ENCODE measurements at places on chromosomes 6 and 20.

GRCh38 chr20:40512994-40513393, 176.0 kb downstream of the MAFB start:
- no peak for DNase-seq

DNA sequence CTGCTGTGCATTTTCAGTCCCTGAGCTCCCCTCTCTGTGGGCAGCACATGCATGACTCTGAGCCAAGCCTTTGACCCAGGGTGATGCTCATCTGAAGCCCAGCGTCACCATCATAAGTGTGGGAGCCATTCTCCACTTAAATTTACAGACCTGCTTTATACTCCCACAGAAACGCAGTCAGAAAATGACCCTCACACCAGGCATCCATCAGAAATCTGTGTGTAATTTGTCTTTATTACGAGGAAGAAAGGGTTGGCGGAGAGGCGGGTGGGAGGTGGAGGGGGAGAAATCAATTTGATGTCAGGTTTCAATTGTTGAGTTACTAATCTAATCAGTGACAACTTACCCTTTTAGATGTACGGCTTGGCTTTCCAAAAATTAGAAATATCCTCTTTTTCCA, 353.6 kb downstream of the MAFB start:
- DNase-seq: no peak

- peak; percentile 62 for DNase-seq
Observed at GRCh38 chr6:166786704-166787293, 159.7 kb upstream of the RPS6KA2 start.

GRCh38 chr6:166752097-166752496, 125.0 kb upstream of the RPS6KA2 start:
- no peak for DNase-seq

- DNase-seq: no peak
Observed at GRCh38 chr6:6798448-6798860, 209.9 kb downstream of the LY86 start.

DNA sequence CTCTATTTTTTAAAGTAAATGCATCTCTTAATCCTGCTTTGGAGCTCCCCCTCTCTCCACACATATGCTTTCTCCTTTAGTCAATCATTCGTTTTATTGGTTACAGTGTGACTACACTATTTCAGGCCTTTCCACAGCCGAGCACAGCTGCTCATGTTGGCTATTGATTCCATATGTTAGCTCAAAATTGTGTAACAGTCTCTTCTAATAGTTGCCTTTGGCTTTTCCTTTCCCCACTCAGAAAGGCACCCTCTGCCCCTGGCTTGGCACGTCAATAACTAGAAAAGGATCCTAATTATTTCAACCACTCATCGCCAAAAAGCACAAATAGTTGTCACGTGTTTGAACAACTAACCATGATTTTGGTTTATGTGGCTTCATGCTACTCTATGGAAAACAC, 410.3 kb upstream of the SLC35B3 start:
- no peak for DNase-seq

DNA sequence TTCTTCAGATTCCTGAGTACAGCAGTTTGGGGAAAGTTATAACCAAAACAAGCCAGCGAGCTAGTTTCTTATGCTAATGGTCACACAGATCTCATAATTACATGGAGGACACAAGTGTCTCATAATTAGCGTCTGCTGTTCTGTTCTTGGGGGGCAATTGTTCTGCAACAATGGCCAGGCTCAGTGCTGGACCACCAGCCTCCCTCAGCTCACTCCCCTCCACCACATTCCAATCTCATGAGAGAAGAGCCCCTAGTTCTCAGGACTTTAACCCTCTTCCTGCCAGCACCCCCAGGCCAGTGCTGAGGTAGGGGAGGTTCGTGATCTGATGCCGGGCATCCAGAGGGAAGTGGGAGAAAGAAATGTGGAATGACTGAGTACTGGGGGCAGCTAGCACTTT, 20.2 kb upstream of the TOX2 start:
- no peak for DNase-seq

DNA sequence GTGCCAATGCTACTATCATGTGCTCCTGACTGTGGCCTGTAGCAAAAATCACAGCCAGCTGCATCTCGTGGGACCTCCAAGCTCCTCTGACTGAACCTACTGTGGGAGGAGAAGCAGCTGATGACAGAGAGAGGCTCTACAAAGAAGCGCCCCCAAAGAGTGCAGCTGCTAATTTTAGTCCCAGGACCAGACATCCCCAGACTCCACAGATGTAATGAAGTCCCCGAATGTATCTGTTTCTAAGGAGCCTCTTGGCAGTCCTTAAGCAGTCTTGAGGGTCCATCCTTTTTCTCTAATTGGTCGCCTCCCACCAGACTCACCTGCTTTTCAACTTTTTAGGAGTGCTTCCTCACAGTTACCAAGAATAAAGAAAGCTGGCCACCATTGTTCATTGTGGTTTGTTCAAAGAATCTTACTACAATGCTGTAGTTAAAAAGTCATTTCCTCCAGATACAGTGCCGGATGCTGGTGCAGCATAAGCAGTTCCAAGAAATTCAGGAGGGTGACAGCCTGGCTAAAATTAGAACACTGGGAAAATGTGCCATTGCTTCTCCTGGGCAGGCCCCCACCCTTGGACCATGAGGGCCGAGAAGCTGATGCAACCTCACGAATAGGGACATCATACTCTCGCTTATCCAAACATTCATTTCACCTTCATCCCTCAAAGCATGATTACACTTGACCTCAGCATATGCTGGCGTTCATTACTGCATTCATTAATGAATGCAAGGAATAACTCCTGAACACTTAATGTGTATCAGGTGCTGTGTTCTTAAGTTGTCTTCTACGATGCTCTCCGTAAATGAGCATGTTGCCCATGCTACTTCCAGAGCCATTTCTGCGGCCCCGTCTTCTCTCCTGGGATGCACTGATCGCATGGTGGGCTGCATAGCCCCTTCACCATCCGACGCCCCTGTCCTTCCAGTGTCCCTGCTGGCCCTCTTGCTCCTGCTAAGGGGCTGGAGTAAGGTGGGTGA, 66.4 kb downstream of the LY86 start:
- no peak for DNase-seq

- DNase-seq: no peak
Observed at GRCh38 chr6:14824484-14825275, 421.2 kb upstream of the JARID2 start.

DNA sequence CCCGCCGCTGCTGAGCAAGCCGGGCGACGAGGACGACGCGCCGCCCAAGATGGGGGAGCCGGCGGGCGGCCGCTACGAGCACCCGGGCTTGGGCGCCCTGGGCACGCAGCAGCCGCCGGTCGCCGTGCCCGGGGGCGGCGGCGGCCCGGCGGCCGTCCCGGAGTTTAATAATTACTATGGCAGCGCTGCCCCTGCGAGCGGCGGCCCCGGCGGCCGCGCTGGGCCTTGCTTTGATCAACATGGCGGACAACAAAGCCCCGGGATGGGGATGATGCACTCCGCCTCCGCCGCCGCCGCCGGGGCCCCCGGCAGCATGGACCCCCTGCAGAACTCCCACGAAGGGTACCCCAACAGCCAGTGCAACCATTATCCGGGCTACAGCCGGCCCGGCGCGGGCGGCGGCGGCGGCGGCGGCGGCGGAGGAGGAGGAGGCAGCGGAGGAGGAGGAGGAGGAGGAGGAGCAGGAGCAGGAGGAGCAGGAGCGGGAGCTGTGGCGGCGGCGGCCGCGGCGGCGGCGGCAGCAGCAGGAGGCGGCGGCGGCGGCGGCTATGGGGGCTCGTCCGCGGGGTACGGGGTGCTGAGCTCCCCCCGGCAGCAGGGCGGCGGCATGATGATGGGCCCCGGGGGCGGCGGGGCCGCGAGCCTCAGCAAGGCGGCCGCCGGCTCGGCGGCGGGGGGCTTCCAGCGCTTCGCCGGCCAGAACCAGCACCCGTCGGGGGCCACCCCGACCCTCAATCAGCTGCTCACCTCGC, 1.5 kb downstream of the ARID1B start:
- no peak for DNase-seq

DNA sequence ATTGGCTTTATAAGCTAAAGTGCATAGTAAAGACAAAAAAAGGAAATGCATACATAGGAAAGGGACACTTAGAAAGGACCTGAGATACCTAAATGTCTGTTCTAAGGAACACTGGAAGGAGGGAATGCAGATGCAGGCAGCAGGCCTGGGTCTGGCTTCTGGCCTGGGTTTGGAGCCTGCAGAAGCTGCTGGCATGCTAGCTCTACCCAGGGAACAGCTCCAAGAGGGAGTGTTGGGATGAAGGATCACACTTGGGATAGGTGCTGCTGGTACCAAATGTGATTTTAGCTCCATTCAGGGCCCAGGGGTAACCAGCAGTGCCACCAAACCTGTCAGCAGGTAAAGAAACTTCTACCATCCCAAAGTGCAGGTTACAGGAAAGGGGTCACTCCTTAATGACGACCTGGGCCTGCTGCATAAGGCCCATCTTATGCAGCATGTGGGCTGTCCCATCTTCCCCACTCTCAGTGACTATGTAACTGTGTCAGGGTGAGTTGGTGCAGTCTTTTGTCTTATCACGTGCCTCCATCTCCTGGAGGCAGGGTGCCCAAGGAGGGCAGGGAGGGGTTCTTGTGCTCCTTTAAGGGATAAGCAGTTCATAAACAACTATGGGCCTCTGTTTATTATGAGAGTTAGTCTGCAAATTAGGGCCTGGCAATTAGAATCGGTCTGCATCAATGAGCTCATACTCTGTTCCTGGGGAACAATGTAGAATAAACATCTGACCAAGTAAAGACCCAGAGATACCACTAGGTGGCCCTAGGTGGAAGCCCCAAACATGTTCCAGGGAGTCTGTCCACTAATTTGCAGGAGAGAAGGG, 26.9 kb downstream of the DDX27 start:
- peak; percentile 27 for DNase-seq

All from renal pelvis (tissue), 12 donors.